ENCODE measurements at places on chromosomes 7 and 10.
A peak's percentile ranks its signal among the peaks of the same experiment; 100 is the strongest.

DNA sequence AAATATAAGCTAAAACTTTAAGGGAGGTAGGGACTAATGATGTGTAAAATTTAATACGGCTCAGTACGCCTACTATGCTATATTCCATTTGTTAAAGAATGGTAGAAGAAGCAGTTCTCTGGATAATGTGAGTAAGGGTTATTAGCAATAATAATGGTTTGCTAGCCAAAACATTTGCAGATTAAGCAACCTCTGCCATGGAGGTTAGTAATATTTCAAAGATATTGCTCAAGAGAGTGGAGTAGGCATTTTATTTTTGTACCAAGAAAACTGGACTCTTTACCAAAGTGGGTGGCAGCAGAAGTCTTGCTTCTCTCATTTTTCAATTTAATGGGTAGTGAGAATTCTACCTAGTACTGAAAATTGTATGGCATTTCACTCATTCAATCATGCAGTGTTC lies 158.9 kb upstream of the TMEM106B start:
- no peak for DNase-seq

DNA sequence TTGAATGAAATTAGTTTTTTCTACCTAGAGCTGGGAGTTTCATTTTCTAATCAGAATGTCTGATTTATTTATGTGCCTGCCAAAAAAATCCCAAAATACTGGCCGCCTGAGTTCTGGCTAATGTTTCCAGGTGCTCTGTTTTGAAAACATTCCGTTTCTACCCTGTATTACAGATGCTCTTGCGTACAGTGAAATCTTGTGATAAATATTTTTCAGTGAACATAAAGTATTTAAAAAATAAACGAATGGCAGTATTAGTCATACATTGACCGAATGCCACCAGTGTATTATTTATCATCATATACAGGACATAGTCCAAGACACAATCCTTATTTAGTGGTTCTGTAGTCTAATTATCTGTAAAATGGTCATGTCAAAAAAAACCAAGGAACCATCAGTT lies 102.8 kb downstream of the KAT6B start:
- DNase-seq, result no peak

DNA sequence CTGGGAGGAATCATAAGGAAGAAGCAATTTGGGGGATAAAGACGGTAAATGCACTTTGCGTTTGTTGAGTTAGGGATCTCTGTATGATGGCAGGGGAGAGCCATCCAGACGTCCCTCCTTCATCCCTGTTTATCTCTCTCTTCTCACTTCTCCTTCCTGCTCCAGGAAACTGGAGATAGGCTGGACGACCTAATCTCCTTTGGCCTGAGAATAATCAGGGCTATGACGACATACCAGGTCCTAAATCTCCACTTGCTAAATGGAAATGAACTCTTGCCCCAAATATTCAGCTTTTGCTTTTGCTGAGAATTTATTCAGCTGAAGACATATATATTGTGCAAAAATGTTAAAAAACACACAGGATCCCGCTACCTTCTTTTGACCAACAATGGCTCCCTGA lies 182.9 kb upstream of the INHBA start:
- no peak for DNase-seq

DNA sequence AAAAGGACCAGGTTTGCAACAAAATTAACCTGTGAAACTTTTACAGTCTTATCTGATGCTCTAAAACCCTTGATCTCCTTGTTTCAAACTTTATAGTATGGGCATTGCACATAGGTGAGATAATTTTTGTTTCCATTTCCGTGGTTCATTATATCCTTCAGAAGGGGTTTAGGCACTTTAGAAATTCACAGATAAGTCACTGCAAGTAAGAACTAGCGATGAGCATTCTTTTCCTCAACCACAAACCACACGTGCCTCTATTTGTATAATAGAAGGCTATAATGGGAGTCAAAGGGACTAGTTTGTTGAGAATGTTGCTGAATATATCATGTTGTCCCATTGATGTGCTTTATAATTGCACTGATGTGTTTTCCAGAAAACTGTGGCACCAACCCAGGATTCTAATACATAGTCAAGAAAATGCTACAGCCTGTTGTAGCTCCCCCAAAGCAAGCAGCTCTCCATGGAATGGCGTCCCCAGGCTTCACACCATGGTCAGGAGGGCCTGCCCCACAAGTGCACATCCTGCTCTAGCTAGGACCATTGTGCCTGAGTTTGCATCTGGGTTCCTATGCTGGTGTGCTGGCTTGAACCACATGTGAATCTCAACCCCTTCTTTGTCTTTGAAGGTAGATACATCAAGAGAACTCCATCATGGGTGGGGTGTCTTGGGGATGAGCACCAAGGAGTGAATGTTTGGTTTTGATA lies 14.0 kb upstream of the ATXN7L1 start:
- no peak for DNase-seq

GRCh38 chr10:17428351-17429097 lies 25.9 kb downstream of the ST8SIA6 start:
- peak; percentile 38 for DNase-seq

GRCh38 chr10:14185316-14186045 lies 145.2 kb downstream of the FRMD4A start:
- DNase-seq, result peak; percentile 58

DNA sequence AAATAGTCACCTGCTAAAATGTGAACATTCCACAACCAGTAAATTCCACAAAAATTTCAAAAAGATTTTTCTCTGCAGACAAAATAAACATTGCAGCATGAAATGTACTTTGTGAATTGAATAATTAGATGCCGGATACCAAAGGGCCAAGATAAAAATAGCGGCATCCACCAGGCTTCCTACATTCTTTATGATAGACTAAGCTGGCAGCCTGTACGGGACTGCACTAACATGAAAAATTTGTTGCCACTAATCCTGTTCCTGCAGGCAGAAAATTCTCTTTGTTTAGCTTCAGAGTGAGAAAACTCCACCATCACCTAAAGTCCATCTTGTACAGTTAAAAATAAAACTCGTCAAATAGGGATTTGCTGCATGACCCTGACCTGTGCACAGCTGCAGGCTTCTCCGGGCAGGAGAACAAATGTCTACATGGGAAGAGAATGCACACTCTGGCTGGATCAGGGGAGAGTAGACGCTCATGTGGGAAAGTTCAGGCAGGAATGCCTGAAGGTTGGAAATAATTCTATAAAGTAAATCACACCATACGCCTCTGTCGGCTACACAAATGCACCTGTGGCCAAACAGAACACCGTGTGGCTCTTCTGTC lies 15.6 kb upstream of the ADO start:
- no peak for DNase-seq

GRCh38 chr7:35802102-35802466 lies 1.2 kb downstream of the SEPTIN7 start:
- DNase-seq, result no peak

DNA sequence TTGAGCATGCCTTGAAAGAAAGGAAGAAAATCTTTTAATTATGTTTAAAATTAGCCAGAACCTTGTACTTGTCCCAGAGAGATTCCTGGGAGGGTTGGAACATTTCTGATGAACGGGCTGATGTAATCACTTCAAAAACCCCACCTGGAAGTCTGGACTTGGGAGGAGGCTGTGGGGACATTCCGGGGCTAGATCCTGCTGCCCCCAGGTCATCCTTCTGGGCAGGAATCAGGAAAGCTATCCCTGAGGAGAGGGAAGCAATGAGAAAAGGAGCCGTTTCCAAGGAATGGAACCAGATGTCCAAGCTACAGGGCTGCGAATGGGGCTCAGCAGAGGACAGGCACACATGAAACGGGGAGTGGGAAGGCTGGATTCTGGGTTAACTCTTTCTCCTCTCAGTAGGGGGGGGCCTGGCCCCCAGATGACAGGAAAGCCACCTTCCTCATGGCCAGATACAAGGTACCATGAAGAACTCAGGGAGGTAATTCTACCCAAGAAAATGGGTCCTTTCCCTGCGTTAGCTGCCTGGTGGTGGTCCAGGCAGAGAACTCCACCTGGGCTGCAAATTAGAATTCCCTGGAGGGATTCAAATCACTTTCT lies 280.1 kb downstream of the TCF7L2 start:
- DNase-seq, result no peak

GRCh38 chr7:54037873-54038272 lies 504.3 kb upstream of the VSTM2A start:
- DNase-seq, result no peak

GRCh38 chr7:128373606-128374005 lies 12.1 kb upstream of the PRRT4 start:
- DNase-seq, result no peak

DNA sequence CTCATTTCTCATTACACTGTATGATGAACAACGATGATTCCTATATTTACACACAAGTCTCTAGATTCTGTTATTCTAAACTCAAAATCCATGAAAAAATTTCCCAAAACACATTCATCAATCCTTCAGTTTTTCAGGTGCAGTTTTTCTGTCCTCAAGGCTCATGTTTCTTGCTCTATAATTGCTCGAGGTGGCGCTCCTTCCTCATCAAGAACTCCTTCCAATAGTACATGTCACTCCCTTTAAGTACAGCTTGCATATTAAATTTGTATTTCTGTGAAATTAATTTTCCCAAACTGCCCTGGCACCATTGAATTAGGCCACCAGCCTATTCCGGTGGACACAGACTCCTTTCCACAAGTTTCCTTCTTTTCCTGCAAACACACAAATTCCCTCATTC lies 188.7 kb upstream of the MINDY3 start:
- DNase-seq, result no peak

DNA sequence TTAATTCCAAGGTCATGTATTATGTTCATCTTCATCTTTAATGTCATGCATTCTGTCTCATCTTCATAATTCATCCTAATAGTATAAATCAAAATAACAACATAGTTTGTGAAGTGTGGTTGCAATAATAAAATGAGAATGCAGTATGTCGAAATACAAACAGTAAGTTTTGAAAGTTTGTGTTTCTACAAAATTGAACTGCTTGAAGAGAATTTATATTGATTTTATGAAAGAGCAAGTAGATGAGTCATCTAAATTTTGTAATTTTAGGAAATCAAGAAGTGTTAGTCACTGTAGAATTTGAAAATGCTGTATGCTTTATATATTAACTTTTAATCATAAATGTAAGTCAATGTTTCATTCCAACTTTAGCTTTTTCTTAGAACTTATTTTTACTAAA lies 190.5 kb upstream of the PPP1R3A start:
- no peak for DNase-seq

GRCh38 chr7:6279937-6280336 lies 7.5 kb upstream of the CYTH3 start:
- no peak for DNase-seq

DNA sequence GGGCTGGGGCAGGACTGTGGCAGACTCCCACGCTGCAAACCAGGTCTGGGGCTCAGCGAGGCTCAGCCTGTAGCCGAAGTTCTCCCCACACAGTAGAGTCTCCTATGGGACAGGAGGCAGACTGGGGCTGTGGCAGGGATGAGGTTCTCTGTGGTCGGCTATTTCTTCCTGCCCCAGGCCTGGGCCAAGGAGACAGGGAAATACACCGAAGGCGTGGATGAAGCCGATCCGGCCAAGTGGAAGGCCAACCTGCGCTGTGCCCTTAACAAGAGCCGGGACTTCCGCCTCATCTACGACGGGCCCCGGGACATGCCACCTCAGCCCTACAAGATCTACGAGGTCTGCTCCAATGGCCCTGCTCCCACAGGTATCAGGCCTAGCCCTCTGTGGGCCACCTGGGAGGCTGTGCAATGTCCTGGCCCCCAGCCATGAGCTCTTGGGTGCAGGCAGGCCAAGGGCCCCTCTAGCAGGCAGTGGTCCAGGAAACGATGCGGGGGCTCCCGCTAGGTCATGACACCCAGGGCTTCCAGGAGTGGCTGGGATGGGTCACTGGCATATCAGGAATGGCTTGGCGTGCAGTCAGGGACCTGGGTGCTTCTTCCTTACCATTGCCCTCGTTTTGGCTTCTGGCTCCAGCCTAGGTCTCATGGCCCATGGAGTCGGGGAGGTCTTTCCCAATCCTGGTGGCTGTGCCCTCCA lies 8.1 kb downstream of the IRF5 start:
- no peak for DNase-seq

DNA sequence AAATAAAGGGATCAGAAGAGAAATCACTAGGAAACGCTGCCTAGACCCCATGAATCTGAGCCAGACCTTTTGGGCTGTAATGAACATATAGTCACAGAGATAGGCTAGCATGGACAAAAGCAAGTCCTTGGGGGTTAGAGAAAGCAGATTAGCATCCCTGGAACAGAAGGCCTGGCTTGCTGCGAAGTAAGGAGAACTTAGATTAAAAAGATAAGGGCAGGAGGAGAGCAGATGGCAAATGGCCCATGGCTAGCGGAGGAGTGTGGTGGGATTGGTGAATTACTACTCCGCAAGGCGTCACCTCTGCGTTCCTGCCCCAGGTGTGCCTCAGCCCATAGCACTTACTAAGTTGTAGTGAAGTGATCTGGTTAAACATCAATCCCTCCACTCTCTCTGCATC lies 92.3 kb upstream of the ZNF438 start:
- no peak for DNase-seq

DNA sequence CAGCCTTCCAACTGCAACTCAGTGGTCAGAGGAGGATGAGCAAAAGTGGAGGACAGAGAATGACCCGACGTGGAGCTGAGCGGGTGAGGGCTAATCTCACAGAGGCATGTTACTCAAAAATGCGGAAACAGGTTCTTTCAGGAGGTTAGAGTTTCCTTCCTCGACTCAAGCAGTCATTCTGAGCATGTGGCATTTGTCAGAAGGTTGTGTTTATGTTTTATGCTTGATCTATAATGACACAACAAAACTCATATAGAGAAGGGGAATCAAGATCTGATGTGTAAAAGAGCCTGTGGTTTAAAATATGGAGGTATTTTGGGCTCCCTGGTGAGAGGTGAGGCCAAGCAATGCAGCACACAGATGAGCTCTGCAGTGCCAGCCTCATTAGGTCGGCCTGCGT lies 311.4 kb downstream of the ADARB2 start:
- peak; percentile 64 for DNase-seq

- DNase-seq, result no peak
Observed at GRCh38 chr10:116737627-116738327, 4.6 kb downstream of the HSPA12A start.

DNA sequence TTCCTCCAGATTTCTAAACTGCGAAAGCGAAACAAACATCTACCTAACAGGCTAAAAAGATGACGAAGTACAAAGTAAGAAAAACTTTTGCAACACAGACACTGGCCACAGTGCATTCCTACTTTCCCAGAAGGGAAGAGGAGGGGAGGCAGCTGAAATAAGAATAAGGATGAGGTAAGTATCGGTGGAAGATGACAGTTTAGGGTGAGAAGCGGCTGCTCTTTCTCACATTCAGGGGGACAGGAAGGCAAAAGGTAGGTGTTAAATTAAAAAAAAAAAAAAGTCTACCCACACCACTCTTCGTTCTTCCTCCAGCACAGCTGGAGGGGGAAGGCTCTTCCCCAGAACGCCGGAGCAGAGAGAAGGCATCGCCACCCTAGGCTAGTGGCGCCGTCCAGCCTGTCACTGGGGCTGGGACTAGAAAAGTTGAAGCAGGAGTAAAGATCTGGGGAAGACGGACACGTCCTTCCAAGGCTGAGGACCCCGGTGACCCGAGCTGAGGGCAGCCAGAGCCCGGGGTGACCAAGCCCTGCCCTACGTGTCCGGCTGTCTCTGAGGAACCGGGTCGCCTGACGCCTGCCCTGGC lies 846 bp downstream of the DNAJC1 start:
- no peak for DNase-seq

Measured in hematopoietic multipotent progenitor cell (in vitro differentiated cells).